ENCODE measurements at places on chromosomes 5 and 9. TPM values are rescaled to one million over a fixed set of nuclear protein-coding genes. Genes with fewer than 3 reads are reported as not detected.

GRCh38 chr5:57862471-57862911 is 379.9 kb upstream of the ACTBL2 start:
- DNase-seq: no peak

GRCh38 chr5:172370648-172371545 is 83.4 kb downstream of the SH3PXD2B start:
- no peak for DNase-seq

DNA sequence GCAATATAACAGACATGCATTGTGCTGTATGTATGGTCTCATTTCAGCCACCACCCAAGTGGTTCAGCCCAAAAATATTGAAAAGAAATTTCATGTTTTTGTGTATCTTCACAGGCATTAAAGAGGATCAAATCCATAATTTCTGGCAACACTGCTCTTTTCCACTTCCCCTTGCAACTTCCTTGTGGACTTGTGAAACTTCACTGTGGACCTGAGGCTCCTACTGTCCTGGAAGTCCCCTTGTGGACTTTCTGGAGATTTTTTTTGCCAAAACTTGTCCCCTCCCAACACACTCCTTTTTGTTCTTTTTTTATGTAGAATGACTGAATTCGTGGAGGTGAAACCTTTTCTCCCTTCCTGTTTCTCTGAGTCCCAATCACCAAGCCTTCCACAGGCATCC is 14.3 kb downstream of the OTULINL start:
- no peak for DNase-seq

DNA sequence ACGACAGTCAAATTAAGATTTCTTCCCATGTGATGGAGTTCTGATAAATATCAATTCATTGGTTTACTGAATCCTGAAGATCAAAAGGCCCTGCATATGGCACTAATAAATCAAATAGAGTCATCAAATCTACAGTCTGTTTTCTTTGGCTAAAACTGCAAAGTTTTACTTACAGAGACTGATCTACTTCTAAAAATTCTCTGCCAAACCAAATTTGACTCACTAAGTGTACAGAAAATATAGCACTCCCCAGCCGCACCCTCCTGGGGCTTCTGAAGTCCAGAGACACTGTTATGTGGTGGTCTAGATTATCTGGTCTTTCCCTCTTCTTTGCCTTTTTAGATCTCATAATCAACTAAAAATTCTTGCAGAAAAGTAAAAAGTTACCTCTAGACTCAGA is 237.7 kb downstream of the MLLT3 start:
- no peak for DNase-seq

DNA sequence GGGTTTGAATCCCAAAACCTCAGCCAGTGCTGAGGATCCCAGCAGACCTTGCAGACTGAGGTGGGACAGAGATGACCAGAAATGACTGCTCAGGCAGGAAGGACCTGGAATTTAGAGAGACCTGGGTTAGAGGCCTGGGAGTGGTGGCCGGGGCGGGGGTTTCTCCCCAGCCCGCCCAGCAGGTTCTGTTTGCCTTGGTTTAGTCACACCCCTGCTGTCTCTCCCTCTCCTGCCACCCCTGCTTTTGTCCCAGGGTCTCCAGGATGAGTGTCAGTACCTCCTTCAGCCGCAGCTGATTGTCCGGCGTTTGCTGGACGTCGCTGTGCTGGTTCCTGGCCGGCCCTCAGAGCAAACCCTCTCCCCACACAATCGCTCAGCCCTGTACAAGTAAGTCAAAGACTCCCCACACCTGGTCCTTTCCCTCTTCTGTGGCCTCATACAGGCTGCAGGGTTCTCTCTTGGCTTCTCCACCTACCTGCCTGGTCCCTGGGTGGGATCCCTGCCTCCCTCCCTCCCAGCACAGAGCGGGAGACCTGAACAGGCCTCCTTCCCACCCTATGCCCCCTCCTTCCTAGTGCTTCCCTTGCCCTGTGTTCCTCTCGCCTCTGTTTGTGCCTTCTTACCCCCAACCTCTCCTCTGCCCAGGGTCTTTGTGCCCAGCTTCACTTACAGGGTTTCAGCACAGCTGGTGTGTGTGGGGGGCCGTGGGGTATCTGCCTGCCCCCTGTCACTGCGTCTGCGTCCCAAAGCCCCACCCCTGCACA is 12.0 kb downstream of the TMEM8B start:
- DNase-seq: no peak

- DNase-seq: no peak
Observed at GRCh38 chr9:130140706-130141105, 31.5 kb upstream of the NCS1 start.

GRCh38 chr5:57779383-57780223 is 297.0 kb upstream of the ACTBL2 start:
- DNase-seq: peak; percentile 64

GRCh38 chr9:127529671-127530070 is 78.4 kb downstream of the LRSAM1 start:
- DNase-seq: no peak

- DNase-seq: peak; percentile 67
Observed at GRCh38 chr5:140351609-140352334, 5.4 kb upstream of the HBEGF start.

DNA sequence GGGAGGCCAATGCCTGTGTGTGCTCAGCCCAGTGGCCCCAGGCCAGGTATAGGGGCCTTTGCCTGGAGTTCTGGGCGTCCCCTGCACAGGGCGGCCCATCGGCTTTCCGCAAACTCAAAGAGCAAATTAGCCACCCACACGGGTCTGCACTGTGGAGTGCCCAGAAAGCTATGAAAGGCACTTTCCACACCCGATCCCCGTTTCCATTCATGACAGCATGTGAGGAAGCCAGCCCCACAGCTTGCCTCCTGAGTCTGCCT is 5.2 kb downstream of the DBH start:
- DNase-seq: no peak

DNA sequence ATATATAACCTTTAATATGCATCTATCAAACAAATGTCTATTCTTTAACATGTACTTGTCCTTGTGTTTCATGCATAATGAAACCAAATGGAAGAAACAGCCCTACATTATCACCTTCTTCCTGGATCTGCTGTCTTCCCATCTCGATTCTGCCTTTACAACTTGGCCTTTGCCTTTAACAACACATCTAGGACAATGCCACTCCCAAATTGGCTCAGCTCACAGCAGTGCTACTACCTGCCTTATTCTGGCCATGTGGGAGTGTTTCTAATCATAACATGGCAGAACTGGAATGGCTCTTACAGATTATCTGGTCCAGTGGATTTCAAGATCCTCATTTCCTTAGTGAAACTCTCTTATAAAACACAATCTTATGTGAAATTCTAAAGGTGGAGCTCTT is 176.5 kb downstream of the CARTPT start:
- DNase-seq: no peak

DNA sequence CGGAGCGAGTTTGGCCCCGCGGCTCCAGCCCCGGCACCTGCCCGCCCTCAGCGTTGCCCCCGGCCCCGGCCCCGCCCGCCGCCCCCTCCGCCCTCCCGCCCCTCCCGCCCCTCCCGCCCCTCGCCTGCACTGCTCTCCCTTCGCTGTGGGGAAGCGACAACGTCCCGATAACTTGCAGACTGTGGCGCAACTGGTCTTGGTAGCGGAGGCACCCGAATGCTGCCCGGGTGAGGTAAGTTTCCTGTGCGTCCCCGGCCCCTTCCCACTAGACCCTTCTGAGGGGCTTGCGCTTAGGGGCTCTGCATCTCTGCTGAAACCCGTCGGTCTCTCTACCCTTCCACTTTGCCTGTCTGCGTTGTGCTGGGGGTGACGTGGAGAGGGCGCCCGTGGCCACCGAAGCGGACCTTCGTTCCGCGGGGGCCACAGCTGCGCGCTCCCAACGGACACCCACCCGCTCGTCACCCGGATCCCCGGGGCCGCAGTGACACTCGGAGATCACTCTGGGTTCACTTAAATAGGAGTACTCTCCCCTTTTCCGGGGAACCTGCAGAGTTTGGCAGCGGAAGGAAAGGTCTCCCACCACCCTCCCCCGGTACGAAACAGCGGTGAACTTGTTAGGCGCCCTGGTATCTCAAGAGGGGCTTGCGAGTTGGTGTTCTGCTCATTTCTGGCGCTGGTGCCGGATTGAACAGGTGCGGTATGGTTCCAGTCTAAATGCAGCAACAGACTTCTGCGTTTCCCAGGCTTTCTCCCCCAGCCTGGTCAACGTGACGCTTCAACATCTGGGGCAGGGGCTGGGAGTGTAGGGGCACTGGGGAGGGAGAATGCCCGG is 707 bp downstream of the PIP5K1B start:
- peak; percentile 33 for DNase-seq

DNA sequence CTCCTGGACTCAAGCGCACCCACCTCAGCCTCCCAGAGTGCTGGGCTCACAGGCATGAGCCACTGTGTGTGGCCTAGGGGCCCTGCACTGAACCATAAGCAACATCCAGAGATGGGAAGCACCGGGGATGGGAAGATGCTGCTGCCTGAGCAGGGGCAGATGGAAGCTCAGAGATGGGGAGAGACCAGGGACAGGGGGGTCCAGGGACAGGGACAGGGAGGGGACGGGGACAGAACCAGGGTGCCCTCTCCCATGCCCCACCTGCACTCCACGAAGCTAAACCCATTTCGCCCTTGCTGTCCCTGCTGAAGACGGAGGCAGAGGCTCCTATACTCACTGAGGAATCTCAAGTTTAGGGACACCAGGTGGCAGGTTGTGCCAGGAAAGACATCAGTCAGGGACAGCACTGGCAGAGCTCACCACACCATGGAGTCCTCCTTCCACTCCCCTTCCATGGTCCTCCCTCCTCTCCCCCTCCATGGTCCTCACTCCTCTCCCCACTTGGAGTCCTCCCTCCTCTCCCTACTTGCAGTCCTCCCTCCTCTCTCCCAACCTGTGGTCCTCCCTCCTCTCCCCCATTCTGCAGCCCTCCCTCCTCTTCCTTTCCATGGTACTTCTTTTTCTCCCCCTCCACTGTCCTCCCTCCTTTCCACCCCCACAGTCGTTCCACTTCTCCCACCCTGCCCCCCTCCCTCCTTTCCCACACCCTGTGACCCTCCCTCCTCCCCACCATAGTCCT is 45.5 kb upstream of the LRRC14B start:
- DNase-seq: no peak

GRCh38 chr5:178595150-178595549 is 5.0 kb upstream of the COL23A1 start:
- no peak for DNase-seq

DNA sequence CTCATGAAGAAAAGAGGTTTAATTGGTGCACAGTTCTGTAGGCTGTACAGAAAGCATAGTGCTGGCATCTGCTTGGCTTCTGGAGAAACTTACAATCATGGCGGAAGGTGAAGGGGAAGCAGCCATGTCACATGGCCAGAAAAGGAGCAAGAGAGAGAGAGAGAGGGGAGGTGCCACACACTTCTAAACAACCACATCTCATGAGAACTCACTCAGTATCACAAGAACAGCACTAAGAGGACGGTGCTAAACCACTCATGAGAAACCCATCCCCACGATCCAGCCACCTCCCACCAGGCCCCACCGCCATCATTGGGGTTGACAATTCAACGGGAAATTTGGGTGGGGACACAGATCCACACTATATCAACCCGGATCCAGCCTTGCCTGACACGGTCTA is 28.8 kb upstream of the IER5L start:
- no peak for DNase-seq

DNA sequence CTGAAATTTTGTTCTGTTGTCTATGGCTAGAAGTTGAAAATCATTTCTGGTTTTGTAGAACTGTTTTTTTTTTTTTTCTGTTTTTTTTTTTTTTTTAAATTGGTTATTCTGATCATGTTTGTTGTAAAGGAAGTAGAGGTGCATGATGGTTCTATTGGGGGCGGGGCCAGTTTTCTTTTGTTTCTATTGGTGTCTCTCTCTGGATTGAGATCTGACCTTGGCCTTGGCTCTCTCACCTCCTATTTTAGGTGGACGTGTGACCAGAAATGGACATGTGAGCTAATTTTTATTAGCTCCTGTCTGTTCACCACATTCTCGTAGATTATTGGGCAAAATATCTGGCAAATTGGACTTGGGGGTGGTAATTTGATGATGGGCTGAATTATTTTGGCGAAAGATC is 3.2 kb downstream of the ZNF618 start:
- DNase-seq: no peak

GRCh38 chr9:20592673-20593072 is 29.6 kb downstream of the MLLT3 start:
- DNase-seq: no peak

- no peak for DNase-seq
Observed at GRCh38 chr5:150734579-150735384, 24.0 kb downstream of the DCTN4 start.

- DNase-seq: no peak
Observed at GRCh38 chr9:5013374-5013773, 28.3 kb downstream of the JAK2 start.

GRCh38 chr9:101737165-101737704 is 1.2 kb downstream of the GRIN3A start:
- DNase-seq: no peak

DNA sequence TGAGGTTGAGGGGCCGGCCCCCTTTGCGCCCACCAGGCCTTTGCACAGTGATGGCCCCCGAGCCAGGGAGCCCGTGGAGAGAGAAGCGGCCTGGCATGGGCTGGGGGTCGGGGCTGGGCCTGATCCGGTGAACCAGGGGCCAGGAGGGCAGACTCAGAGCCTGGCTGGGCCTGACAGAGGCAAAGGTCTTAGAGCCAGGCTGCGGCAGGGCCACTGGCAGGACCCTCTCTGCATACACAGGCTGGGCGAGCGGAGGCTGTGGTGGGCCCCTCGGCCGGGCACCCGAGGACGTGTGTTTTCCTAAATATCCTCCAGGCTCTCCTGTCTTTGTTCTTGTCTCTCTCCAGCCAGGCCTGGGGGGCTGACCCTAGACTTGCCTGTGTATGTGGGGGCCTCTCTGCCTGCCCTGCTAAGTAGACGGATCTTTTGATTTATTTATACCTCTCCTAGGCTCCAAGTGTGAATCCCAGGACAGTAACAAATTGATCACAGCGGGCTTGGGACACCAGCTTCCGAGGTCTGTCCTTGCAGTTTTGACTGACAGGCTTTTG is 933 bp downstream of the NEK6 start:
- no peak for DNase-seq

DNA sequence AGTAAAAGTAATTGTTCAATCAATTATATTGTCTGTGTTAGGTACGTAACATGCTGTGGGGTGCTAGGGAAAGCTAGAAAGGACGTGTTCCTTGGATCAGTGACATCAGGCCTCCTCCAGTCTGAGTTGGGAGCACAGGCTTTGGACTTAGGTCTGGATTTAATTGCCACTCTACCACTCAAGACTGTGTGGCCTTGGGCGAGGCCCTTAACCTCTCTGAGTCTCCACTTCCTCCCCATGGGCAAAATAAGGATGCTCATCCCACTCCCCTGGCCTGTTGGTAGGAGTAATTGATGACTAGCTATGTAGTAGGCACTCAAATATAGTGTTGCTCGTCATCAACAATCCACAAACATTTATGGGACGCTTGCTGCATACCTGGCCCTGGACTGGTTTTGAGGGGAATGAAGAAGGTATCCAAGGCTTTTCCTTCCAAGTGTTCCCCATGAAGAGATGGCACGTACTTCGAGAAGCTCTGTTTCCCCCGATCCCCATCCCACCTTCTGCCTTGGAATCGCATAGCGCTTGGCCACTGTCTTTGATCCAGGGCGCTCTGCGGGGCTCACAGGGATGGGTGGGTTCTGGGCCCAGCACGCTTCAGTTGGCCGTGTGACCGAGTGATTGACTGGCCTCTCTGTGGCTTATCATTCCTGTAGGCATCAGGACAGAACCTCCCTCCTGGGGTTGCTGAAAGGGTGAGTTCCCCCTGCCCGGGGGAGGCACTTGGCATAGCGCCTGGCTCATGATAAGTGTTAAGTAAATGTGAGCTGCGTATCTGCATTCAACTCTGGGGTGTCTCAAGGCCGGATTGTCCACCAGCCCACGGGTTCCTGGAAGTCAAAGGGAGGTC is 8.1 kb downstream of the FGF18 start:
- no peak for DNase-seq

Gene BRINP1
- polyA plus RNA-seq: 0.05 TPM

Gene SLC6A3
- polyA plus RNA-seq: 3.0 TPM

Gene RHOBTB3
- polyA plus RNA-seq: 61.0 TPM

Gene CREBRF
- polyA plus RNA-seq: 21.6 TPM

Gene ESM1
- 9.9 TPM for polyA plus RNA-seq

Gene PCDHB4
- 3.0 TPM for polyA plus RNA-seq
